ENCODE measurements at places on chromosomes 1 and 21.

DNA sequence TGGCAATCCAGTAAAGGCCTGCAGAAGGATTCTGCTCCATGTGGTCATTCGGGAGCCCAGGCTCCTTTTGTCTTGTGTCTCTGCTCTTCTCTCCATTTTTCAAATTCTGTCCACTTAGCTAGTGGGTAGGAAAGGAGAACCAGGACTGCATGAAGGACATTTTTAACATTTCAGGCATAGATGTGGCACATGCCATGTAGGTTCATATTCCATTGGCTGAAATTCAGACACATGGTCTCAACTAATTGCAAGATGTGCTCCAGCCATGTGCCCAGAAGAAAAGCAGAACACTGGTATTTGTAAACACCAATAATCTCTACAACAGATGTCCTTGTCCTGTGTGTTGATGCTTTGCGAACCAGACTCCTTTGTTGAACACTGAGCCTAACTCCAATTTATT, 85.2 kb upstream of the WLS start:
- no peak for DNase-seq

DNA sequence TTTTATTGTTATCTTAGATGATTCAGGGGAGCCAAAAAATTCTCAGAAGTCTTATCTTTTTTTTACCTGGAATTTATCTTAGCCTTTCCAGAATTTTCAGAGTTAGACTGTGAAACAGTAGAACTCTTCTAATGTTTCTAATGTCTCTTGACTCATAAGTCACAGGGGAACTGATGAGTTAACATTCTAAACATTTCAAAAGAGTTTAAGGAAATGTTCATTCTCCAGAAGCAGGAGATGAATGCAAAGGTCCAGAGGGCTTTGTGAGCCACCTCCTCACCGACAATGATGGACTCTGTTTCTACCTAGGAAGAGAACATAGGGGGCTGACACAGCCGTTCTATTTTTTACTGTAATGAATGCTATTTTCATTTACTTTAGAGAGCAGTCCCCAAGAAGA, 157.5 kb downstream of the BRINP2 start:
- DNase-seq, result no peak

DNA sequence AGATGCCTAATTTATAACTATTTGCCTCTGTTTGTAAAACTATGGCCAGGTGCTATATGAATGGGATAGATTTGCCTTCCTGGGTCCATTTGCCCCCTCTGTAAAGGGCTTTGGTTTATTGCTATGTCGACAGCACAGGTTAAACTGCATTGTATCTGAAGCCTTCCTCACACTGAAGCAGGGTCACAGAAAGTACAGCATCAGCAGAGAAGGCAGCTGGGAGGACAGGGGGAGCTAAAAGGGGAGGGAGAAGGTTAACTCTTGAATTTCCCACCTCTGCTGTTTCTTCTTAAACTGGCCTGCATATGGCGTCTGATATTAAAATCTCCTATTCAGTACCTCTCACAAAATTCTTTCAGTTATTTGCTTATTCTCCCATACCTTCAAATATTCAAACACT, 297.4 kb downstream of the TM2D1 start:
- DNase-seq, result no peak

DNA sequence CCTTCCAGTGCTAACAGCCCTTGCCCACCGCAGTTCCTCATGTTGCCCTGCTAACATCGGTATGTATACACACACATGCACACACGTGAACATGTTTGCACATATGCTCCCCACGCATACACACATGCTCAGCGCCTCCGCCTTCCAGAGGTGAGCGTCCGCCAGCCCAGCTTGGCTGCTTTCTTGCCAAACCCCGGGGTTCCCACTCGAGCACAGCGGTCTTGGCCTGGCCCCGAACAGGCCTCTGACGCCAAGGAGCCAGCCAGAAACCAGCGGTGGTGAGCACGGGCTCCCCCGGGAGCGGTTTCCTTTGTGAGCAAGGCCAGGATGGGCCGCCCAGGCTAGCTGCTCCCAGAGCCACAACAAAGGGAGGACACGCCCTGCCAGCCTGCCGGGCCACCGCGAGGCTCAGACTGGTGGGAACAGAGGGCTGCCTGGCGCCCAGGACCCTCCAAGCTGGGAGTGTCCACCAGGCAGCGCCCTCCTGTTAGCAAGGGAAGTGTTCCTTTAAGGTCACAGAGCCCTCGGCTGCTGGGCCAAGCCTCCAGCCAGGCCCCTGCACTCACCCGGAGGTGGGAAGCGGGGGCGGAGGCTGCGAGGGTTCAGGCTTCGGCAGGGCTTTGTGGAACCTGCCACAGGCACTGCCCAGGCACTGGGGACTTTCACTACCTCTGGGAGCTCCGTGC, 65.4 kb downstream of the ALPL start:
- no peak for DNase-seq

- no peak for DNase-seq
These were observed 19.5 kb downstream of the SEMA4A start for GRCh38 chr1:156172696-156173470.

- no peak for DNase-seq
These were observed 3.9 kb upstream of the LEFTY2 start for GRCh38 chr1:225944951-225945350.

- DNase-seq, result no peak
These were observed 41.2 kb downstream of the TDRD5 start for GRCh38 chr1:179632868-179633267.

- no peak for DNase-seq
These were observed 187.7 kb upstream of the USP24 start for GRCh38 chr1:55402671-55403464.

- DNase-seq, result no peak
These were observed 494 bp upstream of the PIP5K1A start for GRCh38 chr1:151197863-151198253.

- no peak for DNase-seq
These were observed 2.4 kb upstream of the NAV1 start for GRCh38 chr1:201536558-201536957.

DNA sequence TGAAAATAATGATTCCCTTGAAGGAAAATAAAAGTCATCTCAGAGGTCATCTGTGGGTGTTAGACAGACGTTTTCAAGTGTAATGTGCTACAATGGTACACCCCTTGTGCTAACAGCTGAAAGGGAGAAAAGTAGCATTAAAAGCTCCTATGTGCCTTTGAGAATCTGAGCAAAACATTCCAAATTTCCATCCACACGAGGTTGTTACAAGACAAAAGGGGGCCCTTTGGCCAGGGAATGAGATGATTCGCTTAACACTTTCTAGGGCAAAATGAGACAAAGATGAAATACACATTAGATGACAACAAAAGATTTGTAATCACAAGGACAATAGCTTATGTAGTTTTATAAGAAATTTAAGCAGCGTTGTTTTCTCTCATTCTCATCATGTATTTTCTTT, 303.6 kb downstream of the LMX1A start:
- DNase-seq, result no peak

DNA sequence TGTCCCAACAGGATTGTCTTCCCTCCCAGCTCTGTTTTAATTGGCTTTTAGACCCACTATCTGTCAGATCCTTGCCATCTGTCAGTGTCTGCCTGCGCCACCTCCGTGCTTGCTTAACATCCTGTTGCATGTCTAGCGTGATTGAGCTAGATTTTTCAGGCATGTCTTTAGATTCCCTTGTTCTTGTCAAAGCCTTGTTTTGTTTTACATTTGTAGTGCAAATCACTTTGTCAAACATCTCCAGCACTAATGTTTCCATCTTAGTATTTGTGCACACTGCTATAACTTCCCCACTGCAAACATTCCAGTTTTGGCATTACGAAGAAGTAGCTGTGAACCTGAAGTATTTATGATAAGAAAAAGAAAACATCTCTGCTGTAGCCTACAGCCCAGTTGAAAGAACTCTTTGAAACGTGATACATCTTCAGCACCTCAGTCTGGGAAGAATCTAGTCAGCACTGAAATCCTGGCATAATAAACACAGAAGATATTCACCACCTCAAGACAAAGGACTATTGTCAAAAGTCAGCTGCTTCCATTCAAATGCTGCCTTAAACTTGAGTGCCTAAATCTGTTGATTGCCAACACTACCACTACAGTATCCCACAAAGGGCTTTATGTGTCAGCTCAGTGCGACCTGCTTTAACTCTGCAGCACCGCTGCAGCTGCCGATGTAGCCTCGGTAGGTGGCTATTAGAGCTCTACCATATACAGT, 105.0 kb downstream of the FNBP1L start:
- DNase-seq, result no peak

GRCh38 chr1:204286315-204286714, 72.5 kb upstream of the GOLT1A start:
- no peak for DNase-seq

GRCh38 chr1:156365754-156366153, 3.3 kb upstream of the RHBG start:
- DNase-seq, result no peak

DNA sequence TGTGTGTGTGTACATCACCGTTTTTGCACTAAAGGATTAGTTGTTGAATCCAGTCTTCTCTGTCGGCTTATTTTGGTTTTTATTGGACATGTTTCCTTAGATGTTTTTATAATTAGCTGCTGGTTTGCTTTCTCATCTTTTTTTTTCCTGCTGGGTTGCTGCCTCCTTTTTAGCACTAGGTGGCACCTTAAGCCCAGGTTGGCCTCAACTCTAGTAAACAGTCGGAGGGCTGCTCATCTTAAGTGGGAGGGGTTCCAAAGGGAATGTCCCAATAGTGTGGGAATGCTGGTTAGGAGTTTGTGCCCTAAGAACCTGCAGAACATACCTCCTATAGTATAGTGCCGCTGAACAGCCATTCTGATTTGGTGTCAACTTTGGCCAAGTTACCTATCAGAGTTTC, 570.1 kb upstream of the CXADR start:
- DNase-seq, result no peak

- no peak for DNase-seq
These were observed 49.0 kb upstream of the SYT14 start for GRCh38 chr1:209889077-209889418.

DNA sequence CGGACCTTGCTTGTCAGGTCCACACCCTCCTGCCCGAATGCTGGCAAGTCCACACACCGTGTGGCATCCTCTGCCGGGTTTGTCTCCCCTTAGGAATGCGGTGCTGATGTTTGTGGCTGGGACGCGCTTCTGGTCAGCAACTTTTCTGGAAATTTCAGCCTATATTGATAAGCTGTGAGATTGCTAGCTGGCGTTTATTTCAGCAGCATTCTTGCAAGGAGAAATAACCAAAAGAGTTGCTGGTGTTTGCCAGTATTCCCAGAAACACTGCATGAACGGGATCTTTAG, 601 bp downstream of the CEPT1 start:
- DNase-seq, result no peak

DNA sequence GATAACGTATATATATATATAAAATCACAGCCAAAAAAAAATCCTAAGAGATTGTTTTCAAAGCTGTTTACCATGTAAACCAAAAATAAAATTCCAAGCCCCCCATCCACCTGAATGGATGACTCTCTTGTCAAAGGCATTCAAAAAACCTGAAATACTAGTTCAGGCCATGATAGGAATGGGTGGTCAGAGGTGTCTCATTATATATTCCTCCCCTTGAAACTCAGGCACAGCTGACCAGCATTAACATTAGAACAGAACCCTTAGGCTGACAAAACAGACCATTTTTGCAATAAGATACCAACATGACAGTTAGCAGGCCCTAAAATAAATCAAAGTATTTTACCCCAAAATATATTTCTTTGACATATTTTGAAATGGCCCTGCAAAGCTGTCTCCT, 122.5 kb downstream of the DNM3 start:
- no peak for DNase-seq

DNA sequence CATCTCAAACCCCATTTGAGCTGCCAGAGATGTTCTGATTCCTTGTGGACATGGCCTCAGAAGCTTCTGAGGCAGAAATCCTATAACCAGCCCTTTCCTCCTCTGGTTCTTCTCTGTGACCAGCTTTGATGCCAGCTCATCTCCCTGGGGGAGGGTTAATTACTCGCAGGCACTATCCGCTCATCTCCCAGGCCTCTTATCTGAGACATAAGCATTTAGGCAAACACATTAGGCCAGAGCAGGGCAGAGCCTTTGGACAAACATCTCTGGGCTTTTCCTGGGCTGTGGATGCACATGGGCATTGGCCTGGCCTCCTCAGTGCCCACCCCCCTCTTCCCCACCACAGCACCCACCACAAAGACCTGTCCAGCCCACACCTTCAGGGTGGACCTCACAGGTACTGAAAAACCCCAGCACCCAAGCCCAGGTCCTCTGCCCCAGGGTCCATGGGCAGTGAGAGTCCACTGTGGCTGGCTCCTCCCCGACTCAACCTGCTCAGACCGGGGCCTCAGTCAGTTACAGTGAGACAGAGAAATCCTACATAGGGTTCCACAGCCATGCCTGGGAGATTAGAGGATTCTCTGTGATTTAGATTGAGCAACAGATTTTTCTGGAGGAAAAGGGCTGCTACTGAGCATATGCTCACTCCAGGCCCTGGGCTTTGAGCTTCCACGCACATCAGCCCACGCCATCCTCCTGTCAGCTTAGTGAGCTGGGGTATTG, 26.9 kb downstream of the IGSF21 start:
- no peak for DNase-seq

- no peak for DNase-seq
These were observed 6.1 kb downstream of the SLC22A15 start for GRCh38 chr1:115982400-115982799.

DNA sequence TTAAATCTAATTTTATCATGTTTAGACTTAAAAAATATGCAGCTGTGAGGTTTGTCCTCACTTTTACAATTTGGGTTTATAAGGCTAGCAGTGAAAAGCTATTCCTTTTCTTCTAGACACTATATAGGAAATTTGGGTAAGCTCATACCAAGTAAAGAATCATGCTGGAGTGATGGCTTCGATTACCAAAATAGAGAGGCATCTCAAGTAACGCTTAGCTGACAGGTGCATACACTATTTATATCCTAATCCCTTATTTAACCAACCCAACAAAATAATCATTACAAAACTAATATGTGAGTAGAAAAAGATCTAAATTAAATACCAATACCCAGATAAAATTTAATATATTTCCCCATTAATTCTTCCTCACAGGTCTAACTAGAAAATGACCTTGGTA, 193.2 kb downstream of the LHX8 start:
- DNase-seq, result no peak

- DNase-seq, result no peak
These were observed 10.4 kb downstream of the JUN start for GRCh38 chr1:58773406-58773840.

DNA sequence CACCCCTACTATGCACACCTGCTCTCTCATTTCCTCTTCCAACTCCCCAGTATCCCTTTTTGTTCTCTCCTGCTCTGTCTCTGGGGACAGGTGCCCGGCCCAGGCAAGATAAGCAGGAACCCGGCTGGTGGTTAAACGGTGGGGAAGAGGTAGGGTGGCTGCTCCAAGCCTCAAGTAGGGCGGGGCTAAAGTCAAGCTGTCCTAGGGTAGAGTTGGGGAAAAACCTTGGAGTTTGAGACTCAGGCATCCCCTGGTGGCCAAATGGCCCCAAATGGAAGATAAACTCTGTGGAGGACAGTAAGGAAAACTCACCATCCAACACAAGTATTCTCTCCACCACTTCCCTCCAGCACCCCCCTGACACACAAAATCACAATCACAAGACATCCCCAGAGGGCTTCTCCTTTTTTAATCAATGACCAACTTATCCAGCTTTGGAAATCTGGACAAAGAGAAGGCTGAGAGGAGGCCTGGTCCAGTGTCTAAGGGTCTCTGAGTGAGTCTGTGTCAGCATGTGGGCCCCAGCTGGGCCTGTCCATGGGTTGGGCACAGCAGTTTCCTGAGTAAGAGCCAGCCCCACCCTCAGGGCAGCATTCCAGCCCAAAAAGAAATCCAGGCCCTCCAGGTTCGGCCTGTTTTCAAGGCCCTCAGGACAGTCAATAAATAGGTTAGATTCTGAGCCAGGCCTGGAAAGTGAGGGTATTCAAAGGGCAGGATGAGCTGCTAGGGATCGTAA, 9.8 kb downstream of the POMGNT1 start:
- DNase-seq, result no peak
